ENCODE measurements at places on chromosomes 16 and 17.

DNA sequence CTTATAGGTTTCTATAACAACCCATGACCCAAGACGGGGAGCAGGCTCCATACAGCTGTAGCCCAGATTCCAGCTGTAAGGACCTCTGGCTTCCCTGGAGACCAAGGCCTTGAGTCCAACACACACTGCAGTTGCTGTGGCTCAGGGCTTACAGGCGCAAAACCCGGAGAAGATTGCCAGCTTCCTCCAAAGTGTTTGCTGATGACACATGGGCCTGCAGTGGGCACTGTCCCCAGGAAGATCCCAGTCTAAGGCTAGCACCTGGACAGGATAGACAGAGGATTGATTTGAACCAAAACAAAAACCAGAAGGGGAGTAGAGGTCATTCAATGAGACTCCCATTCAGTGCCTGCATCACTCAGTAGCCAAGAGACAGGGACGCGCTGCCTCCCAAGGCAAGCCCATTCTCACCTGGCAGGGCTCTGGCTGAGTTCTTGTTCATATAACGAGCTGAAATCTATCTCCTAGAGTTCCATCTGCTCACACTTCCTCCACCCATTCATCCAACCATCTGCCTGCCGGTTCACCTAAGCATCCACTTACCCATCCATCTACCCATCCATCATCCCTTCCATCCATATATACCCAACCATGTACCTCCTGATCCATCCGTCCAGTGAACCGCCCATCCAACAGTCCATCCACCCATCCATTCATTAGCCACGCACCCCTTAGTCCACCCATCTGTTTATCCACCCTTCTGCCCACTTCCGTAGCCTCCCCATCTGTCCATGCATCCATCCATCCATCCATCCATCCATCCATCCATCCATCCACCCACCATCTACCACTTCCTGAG lies 10.2 kb downstream of the RAB11FIP4 start:
- DNase-seq: peak; percentile 51

- no peak for DNase-seq
Measured at GRCh38 chr16:67526149-67526791, 2.4 kb upstream of the RIPOR1 start.

GRCh38 chr16:89325861-89326471 lies 108.5 kb downstream of the ZNF778 start:
- DNase-seq: peak; percentile 71

DNA sequence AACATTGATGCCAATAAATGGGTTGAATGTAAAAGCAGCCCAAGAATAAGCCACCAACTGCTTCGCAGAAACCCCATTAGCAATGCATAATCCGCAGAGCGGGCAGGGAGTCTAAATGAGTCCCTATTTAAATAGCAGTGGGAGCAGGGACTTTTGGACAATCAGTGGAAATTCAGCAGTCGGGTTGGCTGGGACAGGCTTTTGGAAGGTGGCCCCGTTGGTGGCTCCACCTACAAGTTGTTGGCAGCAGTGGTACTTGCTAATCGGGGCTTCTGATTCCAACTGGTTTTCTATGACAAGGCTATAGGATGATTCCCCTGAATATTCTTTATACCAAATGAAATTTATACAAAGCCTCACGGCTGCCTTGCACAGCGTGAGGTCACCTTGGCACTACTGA lies 86.3 kb downstream of the WDR59 start:
- DNase-seq: no peak

DNA sequence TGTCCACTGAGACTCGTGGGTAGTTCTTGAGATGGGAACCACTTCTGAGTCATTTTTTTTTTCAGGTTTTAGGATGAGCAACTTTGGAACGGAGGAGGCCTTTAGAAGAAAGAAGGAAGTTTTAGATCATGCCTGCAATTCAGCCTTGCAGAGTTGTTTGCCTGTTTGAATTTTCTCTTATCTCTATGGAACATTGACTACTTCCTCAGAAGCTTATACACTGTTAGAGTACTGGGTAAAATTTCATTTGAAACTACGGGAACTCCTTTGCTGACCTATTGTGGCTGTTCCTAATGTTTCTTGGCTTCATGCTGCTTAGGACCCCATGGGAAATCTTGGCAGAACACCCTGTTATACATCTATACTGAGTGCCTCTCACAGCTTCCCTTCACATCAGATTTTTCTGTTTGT lies 70.8 kb downstream of the MAP2K6 start:
- DNase-seq: no peak

DNA sequence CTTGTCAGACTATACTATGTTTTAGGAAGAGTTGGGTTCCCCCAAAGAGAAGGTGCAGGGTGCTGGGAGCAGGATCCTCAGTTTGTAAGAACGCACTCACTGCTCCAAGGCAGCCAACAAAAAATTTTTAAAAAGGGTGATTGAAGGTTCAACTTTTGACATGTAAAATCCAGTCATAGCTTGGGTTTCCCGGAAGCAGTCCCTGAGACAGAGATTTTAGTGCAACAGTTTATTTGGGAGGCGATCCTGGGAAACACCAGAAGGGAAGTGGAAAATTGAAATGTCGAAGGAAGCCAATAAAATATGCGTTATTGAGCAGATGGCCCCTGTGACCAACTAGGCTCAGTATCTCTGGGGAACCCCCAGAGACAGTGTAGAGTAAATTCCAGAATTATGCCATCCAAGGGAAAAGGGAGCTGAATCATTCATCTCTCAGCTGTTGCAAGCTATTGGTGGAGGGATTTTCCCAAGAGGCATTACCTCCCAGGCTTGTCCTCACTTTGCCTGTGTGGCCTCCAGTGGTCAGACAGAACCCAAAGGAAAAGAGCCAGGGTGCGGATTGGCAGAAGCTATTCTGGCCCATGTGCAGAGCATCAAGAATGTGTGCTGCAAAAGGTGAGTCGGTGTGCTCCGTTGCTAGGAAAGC lies 72.9 kb downstream of the HS3ST3B1 start:
- no peak for DNase-seq

DNA sequence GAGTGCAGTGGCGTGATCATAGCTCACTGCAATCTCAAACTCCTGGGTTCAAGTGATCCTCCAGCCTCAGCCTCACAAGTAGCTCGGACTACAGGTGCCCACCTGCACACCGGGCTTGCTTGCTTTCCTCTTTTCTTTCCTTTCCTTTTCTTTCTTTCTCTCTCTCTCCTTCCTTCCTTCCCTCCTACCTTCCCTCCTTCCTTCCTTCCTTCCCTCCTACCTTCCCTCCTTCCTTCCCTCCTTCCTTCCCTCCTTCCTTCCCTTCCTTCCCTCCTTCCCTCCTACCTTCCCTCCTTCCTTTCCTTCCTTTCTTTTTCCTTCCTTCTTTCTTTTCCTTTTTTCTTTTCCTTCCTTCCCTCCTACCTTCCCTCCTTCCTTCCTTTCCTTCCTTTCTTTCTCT lies 225.5 kb downstream of the MRTFB start:
- DNase-seq: no peak

GRCh38 chr16:80080287-80080851 lies 460.4 kb upstream of the DYNLRB2 start:
- no peak for DNase-seq

DNA sequence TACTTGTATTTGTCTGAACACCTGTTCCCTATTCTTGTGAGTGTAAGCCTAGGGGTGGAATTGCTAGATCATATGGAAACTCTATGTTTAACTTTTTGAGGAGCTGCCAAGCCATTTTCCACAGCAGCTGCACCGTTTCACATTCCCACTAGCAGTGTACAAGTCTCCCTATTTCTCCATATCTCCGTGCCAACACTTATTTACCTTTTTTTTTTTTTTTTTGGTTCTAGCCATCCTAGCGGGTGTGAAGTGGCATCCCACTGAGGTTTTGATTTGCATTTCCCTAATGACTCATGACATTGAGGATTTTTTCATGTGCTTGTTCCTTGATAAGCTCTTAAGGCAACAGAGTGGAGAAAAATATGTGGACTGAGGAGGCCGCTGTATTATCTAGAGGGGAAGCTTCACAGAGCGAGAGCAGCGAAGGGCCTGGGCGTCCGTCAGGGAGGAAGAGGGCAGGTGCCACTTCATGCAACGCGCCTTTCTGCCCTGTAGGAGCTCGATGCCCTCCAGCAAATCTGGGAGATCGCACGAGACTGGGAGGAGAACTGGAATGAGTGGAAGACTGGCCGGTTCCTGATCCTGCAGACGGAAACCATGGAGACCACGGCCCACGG lies 50.0 kb downstream of the DNAH2 start:
- peak; percentile 2 for DNase-seq

GRCh38 chr16:87555647-87556046 lies 46.7 kb upstream of the JPH3 start:
- DNase-seq: no peak

DNA sequence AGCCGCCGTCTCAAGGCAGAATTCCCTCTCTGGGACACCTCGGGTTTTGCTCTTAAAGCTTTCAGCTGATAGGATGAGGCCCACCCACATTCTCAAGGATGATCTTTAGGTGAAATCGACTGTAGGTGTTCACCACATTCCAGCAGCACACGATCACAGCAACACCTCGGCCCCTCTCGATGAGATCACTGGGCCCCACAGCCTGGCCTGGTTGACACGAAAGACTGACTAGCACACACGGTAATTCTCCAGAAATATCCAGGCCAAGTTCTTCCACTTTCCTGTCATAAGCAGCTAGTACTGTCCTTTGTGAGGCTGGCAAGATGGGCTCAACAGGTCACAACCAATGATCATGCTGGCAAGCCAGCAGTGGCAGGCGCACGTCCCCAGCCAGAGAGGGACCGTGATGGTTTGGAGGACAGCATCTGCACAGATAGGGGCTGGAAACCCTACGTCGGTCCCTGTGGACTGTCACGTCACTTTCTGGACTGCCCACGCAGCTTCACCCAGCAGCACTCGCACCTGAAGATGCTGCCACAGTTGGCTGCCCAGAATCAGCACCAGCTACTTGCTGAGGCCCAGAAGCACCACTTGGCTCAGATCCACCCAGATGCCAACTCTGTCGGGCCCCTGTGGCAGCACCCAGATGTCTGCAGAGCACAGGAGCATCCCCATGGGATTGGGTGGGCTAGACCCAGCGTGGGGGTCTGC lies 17.4 kb downstream of the TMC6 start:
- no peak for DNase-seq

DNA sequence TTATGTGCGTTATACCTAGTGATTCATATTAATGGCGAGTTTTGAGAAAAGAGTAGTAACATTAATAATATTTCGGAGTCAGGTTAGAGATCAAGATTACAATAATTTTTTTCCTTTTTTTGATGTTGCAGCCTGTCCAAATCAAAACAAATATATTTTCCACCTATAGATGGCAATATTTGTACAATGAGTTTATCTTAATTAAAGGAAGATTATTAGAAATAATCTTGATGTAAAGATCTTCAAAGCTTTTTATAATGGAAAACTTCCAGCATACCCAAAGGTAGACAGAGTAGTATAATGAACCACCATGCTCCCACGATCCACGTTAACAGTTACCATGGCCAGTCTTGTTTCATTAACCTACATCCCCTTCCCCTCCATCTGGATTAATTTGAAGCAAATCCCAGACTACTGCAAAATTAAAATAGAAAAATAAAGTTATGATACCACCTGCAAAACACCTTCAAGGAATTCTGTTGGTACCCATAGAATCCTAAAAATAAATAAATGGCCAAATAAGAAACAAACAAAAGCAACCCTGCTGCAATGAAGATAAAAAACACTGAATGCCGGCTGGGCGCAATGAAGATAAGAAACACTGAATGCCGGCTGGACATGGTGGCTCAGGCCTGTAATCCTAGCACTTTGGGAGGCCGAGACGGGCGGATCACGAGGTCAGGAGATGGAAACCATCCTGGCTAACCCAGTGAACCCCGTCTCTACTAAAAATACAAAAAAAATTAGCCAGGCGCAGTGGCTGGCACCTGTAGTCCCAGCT lies 46.5 kb upstream of the GINS3 start:
- DNase-seq: peak; percentile 11

- no peak for DNase-seq
Measured at GRCh38 chr16:20918486-20919239, 18.1 kb downstream of the LYRM1 start.

- peak; percentile 13 for DNase-seq
Measured at GRCh38 chr16:88867581-88868246, 1.3 kb upstream of the PABPN1L start.

- DNase-seq: peak; percentile 36
Measured at GRCh38 chr17:42598905-42599304, 10.3 kb downstream of the RETREG3 start.

DNA sequence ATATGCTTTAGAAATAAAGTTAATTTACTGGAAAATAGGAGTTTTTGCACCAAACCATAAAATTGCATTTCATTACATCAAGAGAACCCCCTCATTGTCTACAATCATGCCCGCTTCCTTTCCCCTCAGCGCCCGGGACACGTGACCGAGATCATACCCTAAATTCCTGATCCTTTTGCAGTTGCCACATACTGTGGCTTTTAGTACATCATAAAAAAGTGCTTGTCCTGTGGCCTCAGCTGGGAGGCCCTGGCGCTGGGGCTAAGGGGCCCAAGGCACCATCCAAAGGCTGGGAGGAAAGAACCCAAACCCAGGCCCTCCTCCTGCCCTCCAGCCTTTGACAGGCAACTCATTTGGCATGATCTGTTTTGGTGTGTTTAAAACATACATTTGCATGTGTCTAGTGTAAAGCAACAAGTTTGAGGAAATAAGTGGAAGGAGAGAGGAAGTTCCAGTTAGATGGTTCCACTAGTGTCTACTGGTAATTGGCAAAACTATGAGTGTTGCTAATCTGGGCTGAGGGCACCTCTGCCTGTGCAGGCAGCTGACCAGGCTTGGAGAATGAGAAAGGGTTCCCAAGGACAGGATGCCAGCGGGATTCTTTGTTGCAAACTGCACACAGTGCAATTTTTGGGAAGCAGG lies 6.0 kb downstream of the CDK5R1 start:
- DNase-seq: no peak
